ENCODE measurements at places on chromosomes 6 and 20.

GRCh38 chr20:42650191-42650746 is 539.4 kb downstream of the PTPRT start:
- DNase-seq = no peak

- no peak for DNase-seq
These were observed 276.0 kb downstream of the NRN1 start for GRCh38 chr6:5730585-5731263.

GRCh38 chr6:30759575-30760239 is 15.4 kb upstream of the IER3 start:
- no peak for DNase-seq

DNA sequence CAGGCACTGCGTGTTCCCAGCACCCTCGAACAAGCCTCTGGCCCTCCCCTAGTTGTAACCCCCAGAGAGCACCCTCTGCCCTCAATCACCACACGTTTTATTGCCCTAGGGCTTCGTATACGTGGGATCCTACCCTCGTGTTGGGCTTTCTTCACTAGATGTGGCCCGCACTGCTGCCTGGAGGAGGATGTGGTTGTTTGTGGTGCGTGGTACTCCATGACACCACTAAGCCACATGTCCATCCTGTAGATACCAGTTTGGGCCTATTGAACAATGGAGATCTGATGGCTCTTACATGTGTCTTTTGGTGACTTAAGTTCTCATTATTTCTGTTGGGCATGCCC is 17.0 kb downstream of the SLC2A4RG start:
- peak; percentile 26 for DNase-seq

DNA sequence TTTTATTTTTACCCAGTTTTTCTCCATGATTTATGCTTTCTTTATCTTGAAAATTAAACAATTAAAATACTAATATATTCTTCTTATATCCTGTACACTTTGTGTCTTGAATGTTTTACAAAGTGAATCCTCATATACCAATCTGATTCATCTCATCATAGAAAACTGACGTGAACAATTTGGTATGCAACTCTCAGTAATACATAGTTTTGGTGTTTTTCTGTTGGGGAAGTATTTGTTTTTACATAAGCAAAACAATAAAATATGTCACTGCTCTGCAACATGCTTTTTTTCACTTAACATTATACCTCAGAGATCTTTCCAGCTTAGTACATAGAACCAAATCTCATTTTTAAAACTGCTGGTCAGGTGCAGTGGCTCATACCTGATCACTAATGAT is 14.7 kb downstream of the DNAAF9 start:
- no peak for DNase-seq

DNA sequence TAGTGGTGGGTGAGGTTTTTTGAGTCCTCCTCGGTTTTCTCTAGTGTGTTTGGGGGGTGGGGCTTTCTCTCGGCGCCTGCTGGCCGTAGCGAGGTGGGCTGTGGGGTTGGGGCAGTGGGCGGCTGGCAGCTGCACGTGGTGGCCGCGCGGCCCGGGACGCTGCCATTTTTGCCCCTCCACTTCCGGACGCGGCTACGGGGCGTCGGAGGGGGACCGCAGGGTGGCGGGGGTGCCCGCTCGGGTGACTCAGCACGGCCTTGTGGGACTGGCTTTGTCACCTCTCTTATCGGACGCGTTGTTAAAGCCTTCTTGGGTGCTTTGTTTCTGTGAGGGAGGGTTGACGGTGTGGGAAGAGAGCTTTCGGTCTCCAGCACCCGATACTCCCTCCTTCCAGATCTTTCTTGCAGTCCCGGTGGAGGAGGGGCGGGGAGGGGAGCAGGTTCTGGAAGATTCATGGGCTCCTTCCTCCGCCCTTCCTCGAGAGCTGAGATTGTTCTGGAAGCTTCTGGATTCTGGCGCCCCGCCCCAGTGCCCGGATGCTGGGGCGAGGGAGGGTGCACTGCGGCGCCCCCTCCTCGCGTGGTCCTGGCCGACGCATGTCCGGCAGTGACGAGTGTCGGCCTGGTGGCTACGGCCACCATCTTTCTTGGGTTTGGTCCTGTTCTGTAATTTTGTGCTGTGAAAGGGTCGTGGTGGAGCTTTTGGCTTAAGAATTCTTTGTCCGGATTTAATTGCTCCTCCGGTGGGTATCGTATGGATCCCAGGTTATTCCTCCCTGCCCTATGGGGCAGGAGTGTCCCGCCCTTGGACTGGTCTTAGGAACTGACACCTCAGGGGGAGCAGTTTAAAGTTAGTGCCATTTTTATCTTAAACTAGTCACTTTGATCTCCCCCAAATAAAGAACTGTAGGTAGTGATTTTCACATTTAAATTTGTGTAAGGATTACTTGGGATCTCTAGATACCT is 719 bp downstream of the HSP90AB1 start:
- DNase-seq = peak; percentile 88

DNA sequence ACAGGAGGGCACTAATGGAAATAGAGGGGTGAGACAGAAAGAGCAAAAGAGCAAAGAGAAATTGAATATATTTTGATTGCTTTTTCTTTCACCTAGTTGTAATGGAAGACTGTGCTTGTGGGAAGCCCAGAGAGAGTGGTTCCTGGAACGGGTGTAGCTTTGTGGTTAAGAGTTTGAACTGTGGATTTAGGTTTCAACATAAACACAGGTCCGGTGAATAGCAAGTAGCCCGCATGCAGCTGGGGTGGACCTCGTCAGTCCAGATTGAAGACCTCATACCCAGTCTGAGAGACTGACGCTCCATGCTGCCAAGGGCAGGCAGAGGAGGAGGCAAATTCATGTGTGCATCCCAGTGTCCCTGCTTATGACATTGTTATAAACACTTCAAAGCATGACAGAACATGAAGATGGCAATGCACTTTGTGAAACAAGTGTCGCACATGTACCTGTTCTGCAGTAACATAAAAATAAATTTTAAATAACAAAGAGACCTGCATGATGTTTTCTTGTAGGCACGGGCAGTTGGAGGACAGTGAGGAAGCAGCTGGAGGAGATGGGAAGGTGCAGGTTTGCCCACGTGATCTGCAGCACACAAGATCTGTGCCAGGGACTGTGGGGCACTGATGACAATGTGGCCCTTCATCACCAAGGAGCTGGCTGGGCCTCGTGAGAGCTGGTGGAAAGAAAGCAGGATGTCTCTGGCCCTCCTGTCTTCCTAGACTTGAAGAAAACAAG is 220.5 kb upstream of the SSTR4 start:
- DNase-seq = no peak

DNA sequence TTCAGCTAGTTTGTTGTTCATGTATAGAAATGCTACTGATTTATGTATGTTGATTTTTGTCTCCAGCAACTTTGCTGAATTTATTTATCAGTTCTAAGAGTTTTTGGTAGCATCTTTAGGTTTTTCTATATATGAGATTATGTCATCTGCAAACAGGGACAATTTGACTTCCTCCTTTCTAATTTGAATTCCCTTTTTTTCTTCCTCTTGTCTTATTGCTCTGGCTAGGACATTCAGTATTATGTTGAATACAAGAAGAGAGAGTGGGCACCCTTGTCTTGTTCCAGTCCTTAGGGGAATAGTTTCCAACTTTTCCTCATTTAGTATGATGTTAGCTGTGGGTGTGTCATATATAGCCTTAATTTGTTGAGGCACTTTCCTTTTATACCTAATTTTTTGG is 58.2 kb downstream of the CDH26 start:
- DNase-seq = no peak

GRCh38 chr6:38212116-38212515 is 392.6 kb downstream of the ZFAND3 start:
- no peak for DNase-seq

- no peak for DNase-seq
These were observed 2.9 kb upstream of the ZBTB46 start for GRCh38 chr20:63833776-63834490.

DNA sequence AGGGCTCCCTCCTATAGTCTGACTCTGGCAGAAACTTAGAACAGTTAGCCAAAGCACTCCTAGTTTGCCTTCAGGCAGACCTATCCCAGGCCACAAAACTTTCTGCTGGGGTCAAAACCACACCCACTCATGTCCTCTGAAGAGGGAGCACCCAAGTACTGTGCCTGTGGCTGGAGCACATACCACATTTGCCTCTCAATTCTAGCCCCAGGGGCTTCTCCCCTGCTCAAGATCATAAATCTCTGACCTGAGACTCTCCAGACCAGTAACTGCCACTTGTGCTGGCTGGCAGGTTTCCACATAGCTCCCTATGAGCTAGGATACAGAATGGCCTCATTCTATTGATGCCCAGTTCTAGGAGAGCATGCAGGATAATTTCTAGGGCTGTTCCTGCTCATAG is 781.0 kb downstream of the EYS start:
- no peak for DNase-seq

GRCh38 chr6:43770372-43771209 is 580 bp downstream of the VEGFA start:
- peak; percentile 48 for DNase-seq

DNA sequence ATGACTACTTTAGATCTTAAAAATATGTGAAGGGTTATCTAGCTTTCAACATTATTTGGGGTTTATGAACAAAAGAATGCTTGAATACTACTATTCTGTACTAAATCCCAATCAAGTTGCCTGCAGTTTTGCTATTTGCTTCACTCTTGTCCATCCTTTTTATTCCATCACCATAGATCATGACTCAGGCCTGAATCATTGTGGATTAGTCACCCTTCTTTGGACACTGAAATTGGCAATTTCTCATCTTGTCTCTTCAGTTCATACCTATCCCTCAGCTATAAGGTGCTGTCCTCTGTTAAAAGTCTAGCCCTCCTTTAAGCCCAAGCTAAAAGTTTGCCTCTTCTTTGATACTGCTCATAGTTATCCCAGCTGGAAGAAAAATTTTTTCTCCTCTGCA is 199.1 kb downstream of the CENPW start:
- DNase-seq = no peak

DNA sequence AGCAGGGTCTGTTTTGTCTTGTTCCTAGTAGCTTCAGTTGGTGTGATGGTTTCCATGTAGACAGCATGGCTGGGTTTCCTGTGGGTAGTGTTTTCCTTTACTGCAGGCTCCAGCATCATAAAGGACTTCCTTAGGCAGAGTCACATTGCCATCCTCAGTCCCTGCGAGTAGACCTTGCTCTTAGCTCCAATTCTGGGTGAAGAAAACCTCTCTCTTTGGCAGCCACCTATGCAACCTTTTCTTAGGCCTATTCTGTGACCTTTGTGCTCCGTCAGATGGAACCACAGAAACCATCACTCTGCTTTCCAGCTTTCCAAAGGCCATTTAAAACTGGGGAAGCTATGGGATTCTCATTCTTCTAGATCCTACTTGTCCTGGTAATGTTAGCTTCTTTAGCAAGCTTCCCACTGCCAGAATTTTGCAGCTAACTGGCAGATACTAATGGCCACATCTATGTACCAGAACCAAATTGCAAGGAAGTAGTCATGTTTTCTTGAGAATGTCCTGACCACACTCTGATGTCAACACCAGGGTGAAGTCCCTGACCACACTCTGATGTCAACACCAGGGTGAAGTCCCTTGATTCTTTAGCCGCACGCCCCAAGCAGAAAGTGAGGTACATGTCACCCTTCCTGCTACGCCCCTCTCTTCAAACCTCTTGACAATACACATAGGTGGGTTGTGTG is 646.6 kb upstream of the HS3ST5 start:
- DNase-seq = peak; percentile 13

GRCh38 chr6:35309611-35310264 is 12.1 kb downstream of the DEF6 start:
- DNase-seq = no peak

DNA sequence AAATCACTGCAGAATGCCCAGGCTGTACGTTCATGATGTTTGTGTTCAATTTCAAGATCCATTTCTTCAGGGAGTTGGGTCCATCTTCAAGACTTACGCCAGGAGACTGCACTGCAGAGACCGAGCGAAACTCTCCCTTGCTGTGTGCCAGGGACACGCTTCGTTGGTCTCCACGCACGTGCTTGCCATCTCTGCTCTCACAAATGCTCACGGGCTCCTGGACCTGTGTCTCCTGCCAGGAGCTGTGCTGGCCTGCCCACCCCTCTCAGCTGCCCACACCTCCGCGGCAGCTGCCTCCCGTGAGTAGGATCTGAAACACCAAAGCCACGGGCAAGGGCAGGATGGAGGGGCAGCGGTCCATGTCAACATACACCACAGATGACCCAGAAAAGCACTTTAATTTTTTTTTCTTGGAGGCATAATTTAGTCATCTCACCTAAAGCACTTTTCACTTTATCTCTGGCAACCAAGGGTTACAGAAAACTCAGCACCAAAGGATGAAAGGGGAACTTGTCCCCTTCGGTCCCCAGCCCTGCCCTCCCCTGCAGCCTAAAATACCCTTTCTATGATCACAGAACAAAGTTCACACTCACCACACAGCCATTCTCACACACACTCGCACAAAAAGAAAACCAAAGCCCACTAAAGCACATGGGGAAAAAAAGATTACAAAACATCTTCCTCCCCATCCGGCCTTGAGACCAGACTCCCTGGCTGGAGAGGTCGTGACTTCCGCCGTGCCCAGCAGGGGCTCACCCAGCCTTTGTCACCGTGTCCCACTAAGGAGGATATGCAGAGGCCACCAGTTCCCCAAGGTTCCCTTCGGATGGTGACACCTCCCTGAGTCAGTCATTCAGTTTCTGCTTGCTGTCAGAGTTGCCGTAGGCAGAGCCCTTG is 137.9 kb downstream of the AGPAT4 start:
- DNase-seq = peak; percentile 34

DNA sequence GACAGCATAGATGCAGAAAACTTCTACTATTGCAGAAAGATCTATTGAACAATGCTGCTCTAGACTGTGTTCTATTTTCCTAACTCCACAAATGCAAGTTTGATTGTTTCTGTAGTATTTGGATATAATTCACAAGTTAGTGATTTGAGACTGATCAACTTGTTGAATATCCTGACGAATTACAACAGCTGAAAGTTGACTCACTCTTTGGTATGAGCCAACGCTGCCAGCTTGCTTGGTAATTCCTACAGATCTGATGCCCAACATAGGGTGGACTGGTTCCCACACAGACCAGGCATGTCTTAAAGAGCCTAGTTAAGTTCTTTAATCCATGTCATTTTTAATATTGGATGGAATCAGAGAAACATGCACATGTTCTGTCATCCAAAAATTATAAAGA is 231.0 kb upstream of the RAB32 start:
- DNase-seq = no peak

DNA sequence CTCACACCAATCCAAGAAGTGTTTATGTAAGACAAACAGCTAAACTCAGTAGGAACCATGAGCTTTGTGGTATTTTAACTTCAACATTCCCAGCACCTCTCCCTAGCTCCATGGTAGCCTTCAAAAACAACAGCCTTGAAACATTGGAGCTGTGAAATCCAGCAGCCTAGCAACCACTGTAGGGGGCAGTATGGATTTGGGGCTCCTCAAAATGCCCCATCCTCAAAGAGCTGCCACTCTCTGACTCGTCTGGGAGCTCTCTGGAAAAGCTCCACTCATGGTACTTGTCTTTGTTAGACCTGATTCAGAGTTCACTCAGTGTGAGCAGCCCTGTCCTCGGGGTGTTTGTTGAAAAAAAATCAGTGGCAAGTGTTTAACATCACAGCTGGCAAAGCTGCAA is 82.9 kb downstream of the KIF6 start:
- no peak for DNase-seq

- no peak for DNase-seq
These were observed 74.6 kb downstream of the DTD1 start for GRCh38 chr20:18662279-18663040.
